ENCODE measurements at places on chromosomes 2 and 18.
A peak's percentile ranks its signal among the peaks of the same experiment; 100 is the strongest.

- DNase-seq, result no peak
These were observed 206.2 kb downstream of the ARL4C start for GRCh38 chr2:234290671-234291070.

DNA sequence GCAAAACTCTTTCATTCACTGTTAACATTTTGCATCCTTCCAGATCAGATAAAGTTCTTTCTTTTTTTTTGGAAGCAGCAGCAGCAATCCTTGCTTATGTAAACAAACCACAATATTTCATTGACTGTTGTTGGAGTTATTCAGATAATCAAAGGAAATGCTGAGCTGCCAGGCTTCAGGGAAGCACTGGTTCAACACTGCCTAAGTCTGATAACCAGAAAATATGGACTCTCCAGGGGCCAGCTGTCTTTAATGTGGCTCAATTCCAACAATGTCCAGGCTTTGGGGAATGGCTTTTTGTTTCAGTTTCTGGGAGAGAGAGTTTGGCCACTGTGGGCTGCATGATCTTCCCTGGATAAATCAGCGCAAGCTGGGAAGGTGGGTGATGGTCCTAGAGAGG, 354.3 kb downstream of the AKAIN1 start:
- no peak for DNase-seq

- DNase-seq, result peak; percentile 8
These were observed 244.9 kb downstream of the ETAA1 start for GRCh38 chr2:67642046-67642382.

- no peak for DNase-seq
These were observed 312.6 kb upstream of the VRK2 start for GRCh38 chr2:57733956-57734355.

GRCh38 chr18:76991021-76991688, 141.4 kb downstream of the MBP start:
- DNase-seq, result no peak

DNA sequence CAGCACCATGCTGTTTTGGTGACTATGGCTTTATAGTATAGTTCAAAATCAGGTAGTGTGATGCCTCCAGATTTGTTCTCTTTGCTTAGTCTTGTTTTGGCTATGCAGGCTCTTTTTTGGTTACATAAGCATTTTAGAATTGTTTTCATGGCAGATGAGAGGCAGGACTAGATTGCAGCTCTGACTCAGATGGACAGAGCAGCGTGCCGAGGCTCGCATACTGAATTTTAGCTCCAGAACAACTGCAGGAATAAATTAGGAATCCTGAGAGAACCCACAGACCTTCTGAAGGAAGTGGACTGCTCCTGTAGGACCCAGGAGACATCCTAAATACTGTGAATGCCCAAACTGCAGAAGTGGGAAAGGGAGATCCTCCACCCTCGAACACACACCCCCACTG, 141.6 kb downstream of the NETO1 start:
- no peak for DNase-seq

DNA sequence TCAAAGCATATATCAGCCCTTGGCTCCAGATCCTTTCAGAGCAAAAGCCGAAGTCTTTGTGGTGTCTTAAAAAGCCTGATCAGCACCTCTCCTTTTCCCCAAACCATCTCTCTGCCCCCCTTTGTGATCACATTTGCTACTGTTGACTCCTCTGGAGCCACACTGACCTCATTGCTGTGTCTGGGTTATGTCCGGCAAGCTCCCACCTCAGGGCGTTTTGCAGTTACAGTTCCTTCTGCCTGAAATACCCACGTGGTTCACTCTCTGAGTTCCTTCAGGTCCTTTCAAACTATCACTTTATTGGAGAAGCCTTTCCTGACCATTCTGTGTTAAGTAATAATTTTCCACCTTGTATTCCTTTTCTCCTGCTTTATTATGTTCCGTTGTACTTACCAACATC, 11.8 kb downstream of the C2orf69 start:
- DNase-seq, result no peak

DNA sequence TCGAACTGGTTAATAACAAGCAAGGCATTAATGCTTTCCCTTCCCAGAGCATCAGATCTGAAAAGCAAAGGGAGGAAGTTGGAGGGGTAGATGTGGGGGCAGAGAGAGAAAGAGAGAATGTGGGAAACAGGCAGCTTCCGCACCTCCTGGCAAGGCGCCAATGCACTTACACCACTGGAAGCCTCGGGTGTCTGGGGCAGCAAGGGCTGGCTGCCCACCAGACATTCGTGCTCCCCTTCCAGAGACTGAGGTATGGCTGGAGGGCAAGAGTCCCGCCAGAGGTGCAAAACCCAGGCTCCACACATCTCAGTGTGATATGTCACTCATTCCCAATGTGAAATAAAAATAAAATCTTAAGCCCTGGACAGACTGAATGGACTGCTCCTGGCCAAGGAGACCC, 46.4 kb downstream of the TEX51 start:
- no peak for DNase-seq

DNA sequence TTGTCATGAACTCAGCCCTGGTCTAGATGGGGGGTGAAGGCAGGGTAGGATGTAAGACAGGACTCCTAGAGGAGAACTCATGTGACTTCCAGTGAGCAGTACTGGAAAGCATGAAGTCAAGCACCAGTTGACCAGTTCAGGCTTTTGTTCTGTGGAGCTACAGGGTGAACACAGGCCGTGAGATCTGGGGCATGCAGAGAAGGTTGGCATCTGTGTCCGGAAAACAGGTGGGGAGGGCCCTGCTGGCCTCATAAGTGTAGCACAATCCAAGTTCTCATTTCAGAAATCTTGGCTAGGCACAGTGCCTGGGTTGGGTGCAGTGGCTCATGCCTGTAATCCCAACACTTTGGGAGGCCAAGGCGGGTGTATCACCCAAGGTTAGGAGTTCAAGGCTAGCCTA, 50.9 kb upstream of the SPATS2L start:
- DNase-seq, result no peak

Data from HEK293T (cell line).